ENCODE measurements at places on chromosomes 7 and 10.

DNA sequence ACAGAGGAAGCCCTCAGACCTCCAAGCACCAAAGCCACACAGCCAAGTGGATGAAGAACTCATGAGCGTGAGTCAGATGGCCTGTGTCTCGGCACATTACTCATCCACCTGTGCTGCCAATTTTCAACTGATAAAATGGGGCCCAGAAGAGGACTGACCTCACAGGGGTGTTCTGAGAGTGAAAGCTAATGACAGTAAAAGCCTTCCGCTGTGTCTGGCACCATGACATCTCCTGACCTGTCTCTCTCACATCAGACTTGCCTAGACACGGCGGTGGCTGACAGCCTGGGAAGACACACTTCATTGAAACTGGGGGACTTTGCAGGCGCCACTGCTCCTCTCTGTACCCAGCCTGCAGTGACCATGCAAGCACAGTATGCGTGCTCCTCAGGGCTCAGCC, 8.3 kb upstream of the SLC18A3 start:
- DNase-seq = no peak

- no peak for DNase-seq
These were observed 30.9 kb downstream of the KCNMA1 start for GRCh38 chr10:77606751-77607150.

GRCh38 chr7:130473289-130473688, 18.6 kb upstream of the MEST start:
- DNase-seq = no peak

DNA sequence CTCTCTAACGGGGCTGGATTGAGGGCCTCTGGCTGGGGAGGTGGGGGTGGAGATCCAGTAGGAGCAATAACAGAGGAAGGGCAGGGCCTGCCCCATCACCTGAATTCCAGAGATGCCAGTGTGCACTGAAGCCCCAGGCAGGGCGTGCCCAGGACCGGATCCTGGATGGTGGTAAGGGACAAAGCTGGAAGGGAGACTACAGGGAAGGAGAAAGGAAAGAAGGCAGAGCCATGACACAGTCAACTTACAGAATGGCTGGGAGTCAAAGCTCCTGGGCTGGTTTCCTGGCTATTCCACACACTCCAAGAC, 666 bp downstream of the TMEM139 start:
- no peak for DNase-seq

DNA sequence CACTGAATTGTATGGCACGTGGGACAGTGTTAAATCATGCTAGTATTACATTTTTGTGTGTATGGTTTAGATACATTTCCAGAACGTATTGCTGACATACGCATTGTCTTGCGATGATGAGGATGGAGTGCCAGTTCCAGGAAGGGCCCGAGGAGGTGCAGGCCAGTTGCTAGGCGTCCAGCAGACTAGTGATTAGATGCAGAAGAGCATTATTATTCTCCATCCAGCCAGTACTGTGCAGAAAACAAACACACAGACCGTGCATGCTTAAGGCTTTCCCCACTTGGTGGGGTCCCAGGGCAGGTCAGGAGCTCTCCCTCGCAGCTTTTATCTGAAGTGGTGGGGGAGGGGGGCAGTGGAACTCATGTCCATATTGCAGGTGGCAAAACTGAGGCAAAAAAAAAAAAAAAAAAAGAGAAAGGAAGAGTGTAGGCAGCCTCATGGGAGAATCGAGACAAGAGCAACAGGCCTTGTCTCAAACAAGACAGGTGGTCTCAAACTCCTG, 189.2 kb downstream of the CAMK1D start:
- no peak for DNase-seq

GRCh38 chr10:25061711-25062449, 45.5 kb downstream of the THNSL1 start:
- DNase-seq = no peak

DNA sequence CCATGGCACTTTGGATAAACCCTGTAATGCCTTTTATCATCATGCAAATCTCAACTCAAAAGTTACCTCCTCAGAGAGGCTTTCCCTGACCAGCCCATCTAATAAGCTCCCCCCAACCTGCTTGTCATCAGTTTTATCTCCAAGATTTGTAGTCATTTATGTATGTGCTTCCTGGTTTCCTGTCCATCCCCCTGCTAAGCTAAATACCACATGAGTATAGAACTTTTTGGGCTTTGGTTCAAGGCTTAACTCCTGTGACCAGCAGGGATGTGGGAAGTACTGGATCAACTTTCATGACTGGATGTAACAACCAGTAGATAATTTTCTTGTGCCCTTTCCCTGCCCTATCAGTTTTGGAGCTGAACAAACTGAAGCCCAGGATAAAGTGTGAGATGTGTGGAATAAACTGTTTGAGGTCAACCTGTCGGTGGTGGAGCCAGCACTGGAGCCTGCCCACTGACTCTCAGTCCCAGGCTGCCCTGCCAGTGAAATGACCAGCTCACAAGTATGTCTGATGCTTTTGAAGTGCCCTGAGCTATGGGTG, 148.6 kb downstream of the CYP26A1 start:
- DNase-seq = no peak

DNA sequence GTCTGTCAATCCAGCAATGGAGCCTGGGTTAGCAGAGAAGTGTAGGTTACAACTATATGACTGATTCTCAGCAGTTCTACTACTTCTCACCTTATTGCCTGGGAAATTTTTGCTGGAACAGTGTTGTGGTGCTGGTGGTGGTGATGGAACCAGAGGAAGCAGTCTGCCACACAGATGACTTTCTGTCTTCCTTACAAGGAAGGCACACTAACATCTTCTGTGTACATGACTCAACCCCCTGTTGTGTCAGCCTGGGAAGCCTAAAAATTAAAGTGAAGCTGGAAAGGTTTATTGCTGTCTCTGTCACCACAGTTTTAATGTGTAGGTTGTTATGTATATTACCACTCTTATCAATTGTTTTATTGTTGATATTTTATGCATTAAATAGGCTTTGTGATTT, 40.3 kb downstream of the ANKRD7 start:
- no peak for DNase-seq

GRCh38 chr10:17062493-17062892, 67.1 kb downstream of the CUBN start:
- DNase-seq = no peak

GRCh38 chr10:75403939-75404814, 2.6 kb upstream of the ZNF503 start:
- no peak for DNase-seq

GRCh38 chr7:98110249-98111022, 3.8 kb downstream of the LMTK2 start:
- no peak for DNase-seq

DNA sequence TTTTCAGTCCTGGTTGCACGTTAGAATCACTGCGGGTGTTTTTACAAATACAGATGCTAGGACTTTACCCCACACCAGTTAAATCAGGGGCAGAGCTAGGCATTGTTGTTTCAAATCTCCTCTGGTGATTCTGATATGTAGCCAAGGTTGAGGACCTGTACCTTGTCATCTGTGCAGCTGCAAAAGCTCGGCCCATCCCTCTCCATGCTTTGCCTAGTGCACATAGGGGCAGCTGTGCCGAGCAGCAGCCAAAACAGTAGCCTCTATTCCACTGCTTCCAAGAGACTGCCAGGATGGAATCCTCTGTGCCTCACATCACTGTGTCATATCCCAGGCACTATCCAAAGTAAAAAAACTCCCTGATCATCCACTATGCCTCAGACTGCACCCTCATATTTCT, 181.3 kb downstream of the CDK14 start:
- DNase-seq = no peak

DNA sequence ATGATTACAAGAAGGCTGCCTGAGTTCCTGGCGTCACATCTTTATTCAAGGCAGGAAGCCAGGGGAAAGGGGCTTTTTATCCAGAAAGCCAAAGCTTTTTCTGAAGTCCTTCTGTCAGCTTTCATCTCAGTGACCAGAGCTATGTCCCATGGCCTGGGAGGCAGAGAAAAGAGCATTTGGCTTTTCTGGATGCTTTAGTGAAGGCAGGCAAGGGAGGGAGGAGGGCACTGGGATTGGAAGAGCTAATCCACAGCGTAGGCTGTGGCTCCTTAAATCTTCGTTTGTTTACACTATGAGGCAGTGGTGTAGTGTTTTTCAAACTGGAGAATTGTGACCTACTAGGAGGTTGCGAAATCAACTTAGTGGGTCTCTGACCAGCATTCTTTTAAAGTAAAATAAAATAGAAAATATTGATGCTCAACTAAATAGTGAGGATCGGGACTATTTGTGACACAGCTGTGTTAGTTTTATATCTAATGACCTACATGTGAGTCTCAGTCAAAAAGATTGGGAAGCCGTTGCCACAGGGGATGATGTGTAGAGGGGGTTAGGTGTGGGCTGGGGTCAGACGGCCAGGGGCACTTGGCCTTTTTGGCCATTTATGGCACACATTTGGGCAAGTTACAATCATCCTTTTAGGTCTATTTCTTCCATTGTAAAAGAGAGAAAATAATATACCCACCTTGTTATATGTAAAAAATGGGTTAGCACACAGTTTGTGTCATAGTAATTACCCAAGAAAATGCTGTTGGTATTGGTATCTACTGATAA, 14.1 kb downstream of the CRYGN start:
- DNase-seq = no peak

GRCh38 chr10:46298477-46299285, 11.9 kb downstream of the ANTXRL start:
- DNase-seq = no peak

- DNase-seq = no peak
These were observed 271.3 kb upstream of the CACNA2D1 start for GRCh38 chr7:82714883-82715282.

DNA sequence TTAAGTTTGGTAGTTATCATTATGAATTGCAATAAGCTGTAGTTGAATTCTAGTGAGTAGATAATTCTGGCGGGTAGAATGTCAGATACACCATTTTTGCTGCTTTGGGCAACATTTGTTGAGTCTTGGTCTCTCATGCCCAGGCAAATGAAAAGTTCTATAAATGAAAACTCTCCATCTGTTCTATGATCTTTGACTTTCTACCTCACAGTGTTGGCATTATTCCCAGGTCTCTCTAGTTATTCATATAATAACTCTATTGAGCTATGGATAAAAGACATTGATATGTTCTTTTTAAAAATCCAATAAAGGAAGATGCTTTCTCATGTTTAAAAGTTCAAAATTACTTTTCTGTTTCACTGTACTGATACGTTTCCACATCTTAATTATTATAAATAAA, 415.3 kb upstream of the SEMA3D start:
- DNase-seq = no peak

GRCh38 chr7:121211253-121211652, 117.5 kb upstream of the WNT16 start:
- no peak for DNase-seq
